A549 treated with Mapracorat at 1 μM for 4 hours (cell line): ENCODE measurements at places on chromosomes 16 and 17. TPM values are rescaled to one million over a fixed set of nuclear protein-coding genes. Genes with fewer than 3 reads are reported as not detected.

The SLC6A2 gene
- total RNA-seq, result 0.07 to 0.09 TPM in 2 of 5 replicates, not detected in the others

The TNK1 gene
- total RNA-seq, result 1.2 to 1.8 TPM (median 1.4 TPM) in 5 replicates

The COG4 gene
- total RNA-seq, result 26.0 to 32.3 TPM (median 29.8 TPM) in 5 replicates

The ARL2BP gene
- 73.1 to 80.0 TPM (median 76.6 TPM) in 5 replicates for total RNA-seq

The PIMREG gene
- 42.0 to 50.8 TPM (median 48.6 TPM) in 5 replicates for total RNA-seq

The EME2 gene
- total RNA-seq, result 6.0 to 12.0 TPM (median 10.0 TPM) in 5 replicates

The EFNB3 gene
- total RNA-seq, result 1.1 to 1.3 TPM (median 1.2 TPM) in 5 replicates

The SGCA gene
- 0.60 to 2.7 TPM (median 1.6 TPM) in 5 replicates for total RNA-seq

The NPTX1 gene
- total RNA-seq, result 120 to 209 TPM (median 169 TPM) in 5 replicates

The CMTM2 gene
- 0.15 TPM in 1 of 5 replicates, not detected in the others for total RNA-seq

The DPEP2NB gene
- not detected in 5 replicates for total RNA-seq

The CCDC40 gene
- total RNA-seq, result 6.7 to 7.9 TPM (median 7.2 TPM) in 5 replicates

The CHP2 gene
- 0.08 TPM in 1 of 5 replicates, not detected in the others for total RNA-seq

The PROCA1 gene
- total RNA-seq, result 0.94 to 1.5 TPM (median 1.3 TPM) in 5 replicates

The GUCY2D gene
- total RNA-seq, result 0.05 to 0.39 TPM (median 0.36 TPM) in 4 of 5 replicates, not detected in the other

The PRKCB gene
- 0.07 to 0.38 TPM (median 0.18 TPM) in 5 replicates for total RNA-seq

The NLE1 gene
- total RNA-seq, result 28.1 to 37.8 TPM (median 35.5 TPM) in 5 replicates

The TRIM72 gene
- total RNA-seq, result 0.07 to 0.15 TPM (median 0.07 TPM) in 5 replicates

The GRIN2A gene
- total RNA-seq, result 0.02 TPM in 1 of 5 replicates, not detected in the others

The ANKS4B gene
- total RNA-seq, result 0.03 to 0.07 TPM (median 0.04 TPM) in 5 replicates
